ENCODE measurements at places on chromosomes 13 and 19.

- DNase-seq = no peak
Measured at GRCh38 chr19:21492947-21493906, 12.2 kb upstream of the ZNF429 start.

DNA sequence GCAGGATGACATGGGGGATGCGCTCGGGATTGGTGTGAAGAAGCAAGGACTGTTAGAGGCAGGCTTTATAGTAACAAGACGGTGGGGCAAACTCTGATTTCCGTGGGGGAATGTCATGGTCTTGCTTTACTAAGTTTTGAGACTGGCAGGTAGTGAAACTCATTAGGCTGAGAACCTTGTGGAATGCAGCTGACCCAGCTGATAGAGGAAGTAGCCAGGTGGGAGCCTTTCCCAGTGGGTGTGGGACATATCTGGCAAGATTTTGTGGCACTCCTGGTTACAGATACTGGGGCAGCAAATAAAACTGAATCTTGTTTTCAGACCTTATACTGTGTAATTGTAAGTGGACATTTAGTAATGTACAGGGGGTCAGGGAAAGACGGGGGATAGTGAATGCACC, 7.0 kb downstream of the KLK2 start:
- DNase-seq = no peak

GRCh38 chr19:16041299-16041990, 34.9 kb upstream of the TPM4 start:
- DNase-seq = peak; percentile 63

GRCh38 chr13:34030782-34031181, 212.8 kb downstream of the RFC3 start:
- DNase-seq = no peak

GRCh38 chr19:10587022-10587838, at the start of gene AP1M2:
Gene AP1M2 (minus strand): TSS chr19:10587312. CDS start chr19:10587231, 81 bp downstream.
- DNase-seq = no peak

DNA sequence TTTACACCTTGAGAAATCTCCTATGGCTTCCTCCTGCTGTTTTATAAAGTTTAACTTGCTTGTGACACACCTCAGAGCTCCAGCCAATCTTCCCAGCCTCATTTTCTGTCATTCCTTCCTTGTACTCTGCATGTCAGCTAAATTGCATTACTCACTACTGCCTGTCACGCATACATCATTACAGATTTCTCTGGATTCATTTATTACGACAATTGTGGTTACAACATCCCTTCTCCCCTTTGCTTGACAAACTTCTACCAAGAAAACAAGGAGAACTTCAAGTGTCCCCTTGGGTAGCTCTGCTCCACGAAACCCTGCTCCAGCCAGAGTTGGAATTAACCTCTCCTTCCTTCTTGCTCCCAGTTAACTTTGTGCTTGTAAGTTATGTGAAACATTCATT, 22.0 kb upstream of the GPR18 start:
- DNase-seq = no peak

DNA sequence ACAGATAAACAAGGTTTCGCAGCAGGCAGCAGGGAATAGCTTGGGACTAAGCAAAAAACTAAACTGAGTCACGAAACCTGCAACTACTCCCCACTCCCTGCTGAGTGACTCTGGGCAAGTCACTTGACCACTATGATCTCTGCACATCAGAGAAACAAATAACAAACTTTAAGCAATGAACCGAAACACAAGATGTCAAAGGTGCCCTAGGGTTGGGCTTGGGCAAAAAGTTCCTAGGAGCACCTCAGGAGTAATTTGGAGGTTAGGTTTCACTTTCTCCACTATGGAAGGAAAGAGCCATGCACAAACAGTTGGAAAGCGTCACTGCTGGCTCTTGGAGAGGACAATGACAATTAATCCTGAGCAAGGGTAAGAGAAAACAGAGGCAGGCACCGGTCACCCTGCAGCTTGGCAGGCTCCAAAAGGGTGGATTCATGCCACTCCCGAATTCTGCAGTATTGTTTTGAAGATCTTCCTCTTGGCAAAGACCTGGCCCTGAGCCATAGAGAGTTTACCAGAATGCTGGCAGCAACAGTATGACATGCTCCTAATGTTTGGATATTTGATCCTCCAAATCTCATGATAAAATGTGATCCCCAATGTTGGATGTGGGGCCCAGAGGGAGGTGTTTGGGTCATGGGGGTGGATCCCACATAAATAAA, 60.3 kb downstream of the CRYL1 start:
- DNase-seq = no peak

DNA sequence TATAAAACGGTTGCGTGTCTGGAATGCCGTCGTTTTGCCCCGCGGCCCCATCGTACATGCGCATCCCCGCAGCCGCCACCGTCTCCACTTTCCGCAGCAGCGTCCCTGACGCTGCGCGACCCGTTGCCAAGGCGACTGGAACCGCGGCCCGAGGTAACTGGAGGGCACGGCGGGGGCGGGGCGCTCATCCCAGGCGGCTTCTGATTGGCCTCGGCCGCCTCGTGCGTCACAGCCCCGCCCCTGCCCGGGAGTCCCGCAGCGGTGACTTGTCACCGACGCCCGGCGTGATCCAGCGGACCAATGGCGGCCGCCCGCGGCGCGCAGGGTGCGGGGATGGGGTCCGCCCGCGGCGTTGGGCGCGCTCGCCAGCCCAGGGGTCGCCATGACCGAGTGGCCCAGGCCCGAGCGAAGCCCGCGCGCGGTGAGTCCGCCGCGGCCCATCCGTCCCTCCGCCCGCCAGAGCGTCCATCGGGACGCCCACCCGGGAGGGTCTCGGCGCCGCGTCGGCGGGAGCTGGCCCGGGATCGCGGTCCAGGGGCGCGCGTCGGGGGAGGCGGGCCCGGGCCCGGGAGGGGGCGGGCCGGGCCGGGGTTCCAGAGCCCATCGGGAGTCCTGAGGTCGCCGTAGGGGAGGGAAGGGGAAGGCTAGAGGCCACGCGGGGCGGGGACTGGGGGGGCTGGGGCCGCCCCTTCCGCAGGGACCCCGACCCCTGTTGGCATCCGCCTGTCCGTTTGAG, at the start of gene ZSCAN1:
Gene ZSCAN1 (plus strand): TSS at position 285 of the 736 bp plus-strand sequence. CDS start 3,812 bp downstream, outside the sequence.
- peak; percentile 92 for DNase-seq

DNA sequence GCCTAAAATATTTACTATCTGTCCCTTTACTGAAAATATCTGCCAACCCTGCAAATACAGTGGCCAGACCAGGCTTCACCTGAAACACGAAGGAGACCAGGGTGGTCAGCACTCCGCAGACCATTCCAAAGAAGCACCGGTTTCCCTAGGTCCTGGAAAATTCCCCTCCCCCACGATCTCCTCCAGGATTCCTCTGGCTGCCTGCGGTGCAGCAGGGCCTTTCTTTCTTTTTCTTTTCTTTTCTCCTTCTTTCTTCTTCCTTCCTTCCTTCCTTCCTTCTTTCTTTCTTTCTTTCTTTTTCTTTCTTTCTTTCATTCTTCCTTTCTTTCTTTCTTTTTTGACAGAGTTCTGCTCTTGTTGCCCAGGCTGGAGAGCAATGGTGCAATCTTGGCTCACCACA, 152.7 kb downstream of the USP12 start:
- no peak for DNase-seq

DNA sequence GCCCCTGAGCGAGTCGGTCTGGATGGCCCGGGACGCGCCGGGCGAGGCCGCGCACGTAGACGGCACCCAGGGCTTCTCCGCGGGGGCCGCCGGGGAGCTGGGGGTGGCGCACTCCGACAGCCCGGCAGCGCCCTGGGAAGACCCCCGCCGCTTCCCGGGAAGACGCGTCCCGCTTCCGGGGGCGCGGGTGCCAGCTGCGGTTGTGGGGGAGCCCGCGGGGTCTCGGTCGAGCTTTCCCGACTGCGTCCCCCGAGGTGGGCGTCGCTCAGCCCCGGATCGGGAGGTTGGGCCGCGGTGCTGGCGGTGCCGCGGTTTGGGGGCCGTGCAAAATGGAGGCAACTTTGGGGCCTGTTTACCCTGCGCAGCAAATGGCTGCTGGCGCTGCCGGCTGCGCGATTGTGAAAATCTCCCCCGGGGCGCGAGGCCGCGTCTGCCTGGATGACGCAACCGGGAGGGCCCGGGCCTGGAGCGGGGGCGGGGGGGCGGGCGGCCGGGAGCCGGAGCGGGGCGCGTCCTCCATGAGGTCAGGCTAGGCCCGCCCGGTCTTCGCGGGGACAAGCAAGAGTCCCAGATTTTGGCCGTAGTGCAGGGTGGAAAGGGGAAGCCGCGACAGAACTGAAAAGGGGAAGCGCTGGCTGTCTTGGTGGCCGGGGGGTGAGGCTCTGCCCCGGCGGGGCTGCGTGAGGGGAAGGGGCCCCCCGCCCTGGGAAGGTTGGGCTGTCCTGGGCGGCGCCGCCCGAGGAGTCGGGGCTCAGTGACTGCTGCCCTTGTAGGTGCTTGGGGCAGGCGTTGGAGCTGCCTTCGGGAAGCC, 11.3 kb downstream of the PEAK3 start:
- DNase-seq = peak; percentile 13

GRCh38 chr19:16263141-16263761, 61.4 kb upstream of the KLF2 start:
- no peak for DNase-seq
